ENCODE measurements at places on chromosomes 12 and 14.

DNA sequence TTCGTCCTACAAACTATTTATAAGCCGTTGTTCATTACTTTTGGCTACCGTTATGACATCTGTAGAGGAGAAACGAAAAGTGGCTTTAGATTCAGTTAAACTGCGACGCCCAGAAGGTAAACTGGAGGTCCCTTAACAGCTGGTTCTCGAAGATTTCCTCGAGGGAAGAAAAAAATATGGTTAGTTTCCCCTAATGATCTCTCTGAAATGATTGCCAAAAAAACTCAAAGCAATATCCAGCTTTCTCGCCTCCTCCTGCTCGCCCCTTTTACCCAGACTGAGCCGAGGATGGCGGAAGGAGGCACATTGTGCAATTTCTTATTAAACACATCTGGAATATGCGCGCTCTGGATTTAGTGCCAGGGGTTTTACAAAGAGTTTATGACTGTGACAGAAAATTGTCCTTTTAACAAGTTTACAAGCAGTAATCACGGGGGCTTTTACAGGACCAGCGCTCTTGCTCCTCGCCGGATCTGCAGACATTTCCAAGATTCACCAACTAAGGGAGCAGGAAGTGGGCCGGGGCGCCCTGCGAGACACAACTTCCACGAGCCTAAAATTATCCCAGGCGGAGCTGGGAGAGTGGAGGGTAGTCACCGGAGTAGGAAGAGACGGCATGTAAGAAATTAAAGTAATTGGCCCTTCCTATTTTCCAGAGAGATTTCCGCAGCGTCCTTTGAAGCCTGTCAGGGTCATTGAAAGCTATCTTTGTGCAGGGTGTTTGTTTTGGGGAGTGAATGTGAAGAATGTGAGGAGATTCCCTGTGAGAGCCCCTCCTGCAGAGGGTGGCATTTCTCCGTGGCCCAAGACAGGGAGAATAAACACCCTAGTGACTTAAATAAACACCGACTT, 5.6 kb downstream of the SIX1 start:
- DNase-seq: no peak

GRCh38 chr14:67285876-67286452, 44.7 kb downstream of the PALS1 start:
- peak; percentile 47 for DNase-seq

DNA sequence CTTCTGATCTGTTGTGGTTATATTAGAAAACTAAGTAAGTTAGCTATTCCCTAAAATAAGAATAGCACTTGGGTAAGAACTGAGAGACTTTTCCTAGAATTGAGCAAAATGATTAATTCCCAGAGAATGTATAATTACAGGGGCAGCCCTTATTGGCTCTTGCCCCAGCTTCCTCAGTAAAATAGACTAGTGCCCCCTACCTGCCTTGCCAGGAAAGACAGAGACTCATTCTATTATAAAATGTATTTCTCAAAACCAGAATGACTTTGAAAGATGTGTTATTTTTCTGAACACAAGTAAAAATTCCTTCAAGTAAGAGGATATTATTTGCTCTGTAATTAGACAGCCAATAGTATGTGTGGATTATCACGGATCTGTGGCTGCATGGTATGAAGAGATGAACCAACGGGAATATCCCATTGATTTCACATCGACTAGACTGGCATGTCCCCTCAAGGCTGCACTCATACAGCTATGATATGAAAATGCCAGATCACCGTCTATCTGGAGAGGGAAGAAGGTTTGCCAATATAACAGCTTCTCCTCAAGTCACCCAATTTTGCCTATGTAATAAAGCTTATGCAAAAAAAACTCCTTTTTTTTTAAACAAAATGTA, 7.4 kb upstream of the GLRX5 start:
- peak; percentile 71 for DNase-seq

- DNase-seq: no peak
These were observed 108.7 kb upstream of the HIF1A start for GRCh38 chr14:61586544-61587055.

- no peak for DNase-seq
These were observed 186.6 kb upstream of the OTX2 start for GRCh38 chr14:56996721-56997399.

- peak; percentile 27 for DNase-seq
These were observed 210.8 kb upstream of the BTG1 start for GRCh38 chr12:92356425-92356824.

GRCh38 chr12:507391-507796, 47.7 kb downstream of the B4GALNT3 start:
- DNase-seq: no peak

- no peak for DNase-seq
These were observed 79.0 kb downstream of the TMX1 start for GRCh38 chr14:51318813-51319597.

DNA sequence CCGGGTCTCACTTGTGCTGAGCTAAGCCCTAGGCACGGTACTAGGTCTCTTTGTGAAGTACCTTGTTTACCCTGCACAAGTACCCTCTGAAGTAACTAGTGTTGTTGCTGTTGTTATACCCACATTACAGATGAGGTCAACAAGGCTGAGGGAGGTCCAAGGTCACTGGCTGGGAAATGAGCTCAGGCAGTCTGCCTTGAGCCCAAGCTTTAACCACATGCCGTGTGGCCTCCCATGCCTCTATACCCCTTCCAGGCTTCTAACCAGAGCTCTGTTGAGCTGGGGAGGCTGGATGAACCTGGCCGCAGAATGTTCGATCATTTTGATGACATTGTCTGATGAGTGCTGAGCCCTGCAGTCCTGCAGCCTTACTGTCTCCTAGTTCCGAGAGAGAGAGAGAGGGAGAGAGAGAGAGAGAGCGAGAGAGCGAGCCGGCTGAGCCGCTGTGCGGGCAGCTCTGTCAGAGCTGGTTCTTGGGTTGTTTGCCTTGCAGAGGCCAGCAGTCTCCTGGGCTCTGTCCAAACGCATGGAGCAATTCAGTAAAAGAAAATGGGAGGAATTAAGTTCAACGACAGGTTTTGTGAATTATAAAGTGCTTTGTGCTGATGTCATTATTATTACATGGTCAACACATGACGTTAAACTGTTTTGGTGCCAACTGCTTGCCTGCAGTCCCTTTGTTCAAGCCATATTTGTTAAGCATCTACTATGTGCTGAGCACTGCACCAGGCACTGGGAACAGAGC, 13.1 kb downstream of the JDP2 start:
- no peak for DNase-seq

DNA sequence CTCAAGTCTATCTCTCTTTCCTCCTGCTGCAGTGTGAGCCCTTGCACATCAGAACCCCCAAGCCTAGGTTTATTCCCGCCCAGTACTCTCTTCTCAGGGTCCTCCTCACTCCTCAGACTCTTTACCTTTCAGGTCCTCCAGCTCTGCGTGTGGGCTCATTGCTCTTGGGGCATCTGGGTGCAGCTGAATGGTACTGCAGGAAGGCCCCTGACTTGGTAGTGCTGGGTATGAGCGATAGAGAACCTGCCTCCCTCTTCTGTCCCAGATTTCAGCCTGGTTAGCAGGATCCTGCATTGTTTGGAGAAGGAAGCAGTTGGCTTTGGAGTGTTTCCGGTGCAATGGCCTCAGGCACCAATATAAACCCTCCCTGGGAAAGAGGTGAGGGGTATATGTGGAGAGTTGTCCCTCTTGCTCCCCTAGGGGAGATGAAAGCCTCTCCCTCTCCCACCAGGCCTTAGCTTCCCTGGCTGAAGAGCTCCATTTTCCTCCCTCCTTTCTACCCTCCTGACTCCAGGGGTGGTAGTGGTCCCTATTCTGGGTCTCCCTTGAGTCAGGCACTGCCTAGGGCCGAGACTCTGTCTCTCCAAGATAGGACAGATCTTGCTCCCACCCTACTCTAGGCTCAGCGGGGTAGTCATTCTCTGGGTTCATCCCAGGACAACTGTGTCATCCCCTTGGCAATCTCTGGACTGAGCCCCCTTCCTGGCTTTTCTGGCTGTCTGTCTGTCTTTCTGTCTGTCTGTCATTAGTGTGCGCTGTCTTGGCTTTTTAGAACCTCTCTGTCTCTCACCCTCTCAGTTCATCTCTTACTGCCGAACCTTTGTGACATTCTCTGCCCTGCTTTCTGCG, 3.8 kb downstream of the LRP1 start:
- DNase-seq: no peak

GRCh38 chr12:20006871-20007730, 361.2 kb upstream of the PDE3A start:
- no peak for DNase-seq

DNA sequence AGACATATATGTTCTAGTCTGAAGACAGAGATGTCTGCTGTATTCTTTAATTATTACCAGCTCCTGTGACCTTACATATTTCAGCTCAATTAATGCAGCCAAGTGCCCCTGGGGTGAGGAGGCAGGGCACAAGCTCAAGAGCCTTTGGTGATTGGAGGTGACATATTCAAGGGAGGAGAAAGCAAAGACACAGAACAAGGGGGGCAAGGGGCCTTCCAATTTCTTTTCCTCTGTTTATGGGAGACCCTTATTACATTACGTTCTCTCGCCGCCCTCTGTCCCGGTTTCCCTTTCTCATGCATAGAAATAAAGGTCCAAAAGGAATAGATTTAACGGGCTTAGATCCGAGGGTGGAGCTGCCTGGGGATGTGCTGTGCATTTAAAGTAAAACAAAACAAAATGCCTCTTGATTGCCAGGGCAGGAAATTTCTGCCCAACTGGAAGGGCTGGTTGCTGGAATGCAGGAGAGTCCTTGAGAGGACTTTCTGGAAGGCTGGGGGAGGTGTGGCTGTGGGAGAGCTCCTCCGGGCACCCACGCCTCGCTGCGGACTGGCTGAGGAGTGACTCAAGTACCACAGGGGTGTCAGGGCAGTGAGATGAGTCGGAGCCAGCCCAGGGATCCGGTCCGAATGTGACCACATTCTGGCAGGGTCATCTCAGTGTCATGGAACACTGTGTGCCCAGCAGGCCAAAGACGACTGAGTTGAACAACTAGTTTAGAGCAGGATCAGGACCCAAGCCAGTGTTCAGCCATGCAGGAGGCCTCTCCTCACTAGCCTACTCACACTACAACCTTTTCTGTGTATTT, 32.1 kb upstream of the GSG1 start:
- no peak for DNase-seq

DNA sequence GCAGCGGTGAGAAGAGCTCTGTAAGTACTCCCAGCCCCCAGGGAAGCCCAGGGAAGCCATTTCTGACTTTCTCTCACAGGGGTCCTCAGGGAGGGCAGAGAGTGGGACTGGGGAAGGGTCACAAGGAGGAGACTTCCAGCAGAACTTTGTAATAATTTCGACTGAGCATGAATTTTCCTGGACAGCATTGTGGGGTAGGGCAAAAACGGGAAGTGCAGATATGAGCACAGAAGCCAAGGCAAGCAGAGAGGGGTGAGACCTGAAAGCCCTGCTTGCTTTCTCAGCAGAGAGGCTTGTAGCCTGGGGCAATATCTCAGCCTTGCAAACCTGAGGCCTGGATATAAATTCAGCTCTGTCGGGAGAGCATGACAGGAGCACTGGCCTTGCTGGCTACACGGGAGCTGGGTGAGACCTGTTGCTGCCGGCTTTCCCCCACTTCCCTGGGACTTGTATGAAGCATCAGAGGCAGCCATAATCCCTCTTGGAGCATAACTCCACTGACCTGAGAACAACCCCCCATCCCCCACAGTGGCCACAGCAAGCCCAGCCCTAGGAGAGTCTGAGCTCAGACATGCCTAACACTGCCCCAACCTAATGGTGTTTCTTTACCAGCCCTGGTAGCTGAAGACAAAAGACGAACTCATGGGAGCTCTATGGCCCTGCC, 9.8 kb upstream of the IQSEC3 start:
- peak; percentile 59 for DNase-seq

All from KBM-7 (cell line).